Heart left ventricle (tissue), 16 donors: ENCODE measurements at places on chromosomes 4 and X. TPM values are rescaled to one million over a fixed set of nuclear protein-coding genes. Genes with fewer than 3 reads are reported as not detected.

DNA sequence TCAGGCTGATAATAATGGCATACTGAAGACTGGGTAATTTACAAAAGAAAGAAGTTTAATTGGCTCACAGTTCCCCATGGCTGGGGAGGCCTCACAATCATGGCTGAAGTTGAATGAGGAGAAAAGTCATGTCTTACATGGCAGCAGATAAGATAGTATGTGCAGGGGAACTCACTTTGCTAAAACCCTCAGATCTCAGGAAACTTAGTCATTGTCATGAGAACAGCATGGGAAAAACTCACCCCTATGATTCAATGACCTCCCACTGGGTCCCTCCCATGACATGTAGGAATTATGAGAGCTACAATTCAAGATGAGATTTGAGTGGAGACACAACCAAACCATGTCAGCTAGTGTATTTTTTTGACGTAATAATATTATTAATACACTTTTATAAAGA lies 149.8 kb upstream of the BOD1L1 start:
- DNase-seq: no peak

The CTAG1A gene
- total RNA-seq: not detected

DNA sequence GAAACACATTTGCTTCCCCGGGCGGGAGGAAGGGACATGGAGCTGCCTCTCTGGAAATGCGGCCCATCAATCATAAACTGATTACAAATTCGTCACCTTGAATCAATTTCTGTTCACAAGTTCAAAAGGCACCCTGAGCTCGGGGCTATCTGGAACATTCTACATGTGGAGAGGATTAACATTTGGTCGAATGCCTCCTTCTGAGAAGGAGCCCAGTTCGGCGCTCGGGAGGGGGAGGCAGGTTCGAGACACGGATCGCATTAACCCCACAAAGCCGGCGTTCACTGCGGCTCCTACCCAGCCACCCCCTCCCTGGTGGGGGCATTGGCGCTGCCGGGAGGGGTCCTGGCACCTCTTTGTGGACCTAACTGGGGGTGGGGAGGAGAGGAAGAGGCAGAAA lies 108.0 kb downstream of the CPZ start:
- no peak for DNase-seq

- DNase-seq: no peak
These were observed 15.9 kb downstream of the USP46 start for GRCh38 chr4:52643190-52643589.

GRCh38 chrX:18428006-18428405 lies 2.6 kb downstream of the CDKL5 start:
- DNase-seq: no peak

- no peak for DNase-seq
These were observed 25.6 kb upstream of the ATXN3L start for GRCh38 chrX:13345438-13345837.

The CPZ gene
- 0.48 TPM for total RNA-seq

The PGAM4 gene
- not detected for total RNA-seq

The ZBED1 gene
- 67.6 TPM for total RNA-seq

The PLAC8 gene
- total RNA-seq: 0.83 TPM

DNA sequence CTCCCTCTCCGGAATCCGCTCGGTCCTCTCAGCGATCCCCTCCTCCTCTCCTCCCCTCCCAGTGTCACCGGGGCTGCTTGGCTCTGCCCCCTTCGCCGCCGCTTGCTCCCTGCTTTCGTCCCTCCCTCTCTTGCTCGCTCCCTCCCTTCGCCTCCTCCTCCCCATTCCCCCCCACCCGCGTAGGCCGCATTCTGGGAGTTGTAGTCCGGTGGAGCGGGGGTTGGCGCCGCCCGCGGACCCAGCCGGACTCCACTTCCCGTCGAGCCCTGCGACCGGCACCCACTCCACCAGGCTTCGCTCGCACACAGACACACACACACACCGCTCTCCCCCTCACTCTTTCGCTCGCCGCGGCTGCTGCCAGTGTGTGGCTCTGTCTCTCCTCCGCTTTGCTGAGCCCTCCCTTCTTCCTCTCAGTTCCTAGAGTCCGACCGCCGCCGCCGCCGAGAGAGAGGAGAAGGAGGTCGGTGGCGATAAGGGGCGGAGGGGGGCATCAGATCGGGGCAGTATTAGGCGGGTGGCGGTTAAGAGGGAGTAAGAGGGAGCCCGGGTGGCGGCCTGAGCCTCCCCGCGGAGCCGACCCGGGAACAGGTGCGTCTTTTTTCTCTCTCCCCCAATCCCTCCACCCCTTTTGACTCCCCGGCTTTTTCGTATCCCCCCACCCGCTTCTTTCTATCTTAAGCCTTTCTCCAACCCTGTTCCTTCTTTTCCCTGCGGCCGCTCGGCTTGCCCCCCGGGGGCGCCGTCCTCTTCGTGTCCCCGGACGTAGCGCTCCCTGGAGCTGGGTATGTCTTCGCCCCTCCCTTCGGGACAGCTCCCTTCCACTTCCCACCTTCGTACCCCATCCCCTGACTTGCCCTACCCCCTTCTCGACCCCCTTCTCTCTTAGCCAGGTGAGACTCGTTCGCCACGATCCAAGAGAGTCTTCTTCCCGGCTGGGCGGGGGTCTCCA lies at the start of gene BCORL1:
Gene BCORL1, plus strand, starts transcription at position 336 of the 952 bp plus-strand sequence. CDS start 22,597 bp downstream, outside the sequence.
- DNase-seq: peak; percentile 90

DNA sequence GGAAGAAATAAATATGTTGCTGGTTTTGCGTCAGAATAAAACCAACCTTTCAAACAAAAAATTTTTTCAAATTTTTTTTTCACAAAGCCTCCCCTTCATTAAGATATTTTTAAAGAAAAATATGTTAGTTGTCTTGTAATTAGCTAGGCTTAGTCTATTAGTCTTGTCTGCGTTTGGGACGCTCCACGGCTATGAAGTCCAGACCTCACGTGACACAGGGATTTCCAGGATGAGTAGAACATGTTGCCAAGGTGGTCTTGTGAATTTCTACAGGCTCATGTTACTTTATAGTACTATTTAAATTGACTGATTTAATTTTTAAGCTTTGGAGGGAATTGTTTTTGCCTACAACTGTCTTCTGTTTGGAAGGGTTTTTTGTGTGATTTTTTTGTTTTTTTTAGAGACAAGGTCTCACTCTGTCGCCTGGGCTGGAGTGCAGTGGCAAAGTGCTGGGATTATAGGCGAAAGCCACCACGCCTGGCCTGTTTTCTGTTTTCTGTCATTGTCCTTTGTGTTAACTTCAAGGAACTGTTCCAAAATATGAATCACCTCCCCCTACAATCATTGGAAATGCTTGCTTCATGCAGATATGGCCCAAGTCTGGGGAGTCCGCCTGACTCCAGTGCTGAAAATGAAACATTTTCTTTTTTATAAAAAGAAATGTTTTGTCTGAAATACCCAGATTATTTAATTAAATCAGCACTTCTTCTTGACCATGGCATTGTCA lies 26.2 kb downstream of the TMEM144 start:
- no peak for DNase-seq

DNA sequence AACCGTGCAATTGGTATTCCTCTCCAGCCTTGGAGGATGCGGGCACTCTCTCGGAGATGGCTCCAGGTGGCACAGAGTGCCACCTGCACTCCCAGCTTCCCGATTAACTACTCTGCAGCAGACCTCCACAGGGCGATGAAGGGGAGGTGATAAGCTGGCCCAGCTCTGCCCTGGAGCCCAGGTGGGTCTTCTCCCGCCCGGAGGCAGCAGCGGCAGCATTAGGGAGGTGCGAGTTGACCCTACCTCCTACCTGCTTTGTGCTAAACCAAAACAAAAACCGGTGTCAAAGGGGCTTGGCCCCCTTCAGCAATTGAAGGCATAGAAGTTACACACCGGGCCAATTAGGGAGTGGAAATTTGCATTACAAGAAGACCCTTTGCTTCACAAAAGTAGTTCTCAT lies 137.4 kb upstream of the MAMLD1 start:
- DNase-seq: no peak

The SYNPO2 gene
- total RNA-seq: 247 TPM

- DNase-seq: no peak
These were observed 1.0 kb downstream of the SCD5 start for GRCh38 chr4:82797405-82798111.

The APBB2 gene
- total RNA-seq: 19.3 TPM

The MAGEB17 gene
- not detected for total RNA-seq

DNA sequence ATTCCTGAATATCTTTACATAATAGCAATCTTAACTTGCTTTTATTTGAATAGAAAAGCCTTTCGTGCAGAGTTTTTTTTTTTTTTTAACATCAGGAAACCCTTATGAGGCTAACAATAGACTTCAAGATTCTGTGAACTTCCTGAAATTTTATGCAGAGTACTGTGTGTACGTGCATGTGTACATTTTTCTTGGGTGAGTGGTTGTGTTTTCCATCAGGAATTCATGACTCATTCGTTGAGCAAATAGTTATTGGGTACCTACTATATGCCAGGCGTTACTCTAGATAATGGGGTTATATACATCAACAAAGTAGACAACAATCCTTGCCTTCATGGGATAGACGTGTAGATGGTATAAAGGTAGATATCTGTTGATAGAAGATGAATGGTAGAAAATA lies 59.1 kb downstream of the MRPL1 start:
- no peak for DNase-seq

The BDH2 gene
- 20.6 TPM for total RNA-seq

- no peak for DNase-seq
These were observed 10.8 kb upstream of the NR3C2 start for GRCh38 chr4:148452970-148453369.

The BMP3 gene
- total RNA-seq: not detected

- DNase-seq: peak; percentile 65
These were observed 29.0 kb downstream of the REELD1 start for GRCh38 chr4:146243141-146243882.

The TENT5D gene
- not detected for total RNA-seq
